ENCODE measurements at places on chromosomes 12 and 14. TPM values are rescaled to one million over a fixed set of nuclear protein-coding genes. Genes with fewer than 3 reads are reported as not detected.
A peak's percentile ranks its signal among the peaks of the same experiment; 100 is the strongest.

DNA sequence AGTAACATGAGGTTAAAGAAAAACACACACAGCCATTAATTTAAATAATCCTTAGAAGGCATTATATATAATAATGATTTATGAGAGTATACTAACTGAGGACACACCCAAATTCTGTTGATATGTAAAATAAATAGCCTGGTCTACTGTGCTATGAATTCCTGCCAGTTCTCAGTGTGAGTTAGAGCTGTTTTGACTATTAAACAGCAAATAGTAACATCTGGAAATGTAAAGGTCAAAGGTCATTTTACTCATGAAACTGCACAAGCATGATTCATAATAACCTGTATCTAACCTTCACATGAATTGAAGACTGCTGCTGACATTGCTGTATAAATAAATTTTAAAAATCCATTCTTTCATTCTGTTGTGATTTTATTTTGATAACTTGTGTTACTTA, 966.7 kb downstream of the SLC6A15 start:
- no peaks in the 10 kb centered on the region for H3K36me3 ChIP-seq
- DNase-seq: no peak
- no peak overlapping the region for H3K27ac ChIP-seq
- H3K27me3 ChIP-seq: no peaks in the 10 kb centered on the region
- H3K4me3 ChIP-seq: no peak overlapping the region

GRCh38 chr14:72845683-72846082, 48.2 kb downstream of the DPF3 start:
- no peak overlapping the region for H3K27ac ChIP-seq
- no peak overlapping the region for H3K4me3 ChIP-seq
- H3K4me1 ChIP-seq: no peaks in the 10 kb centered on the region
- H3K27me3 ChIP-seq: no peaks in the 10 kb centered on the region
- no peaks in the 10 kb centered on the region for H3K36me3 ChIP-seq
- DNase-seq: no peak

- no peak for DNase-seq
- H3K27ac ChIP-seq: no peak overlapping the region
- H3K4me3 ChIP-seq: no peak overlapping the region
- H3K4me1 ChIP-seq: no peaks in the 10 kb centered on the region
- H3K27me3 ChIP-seq: no peaks in the 10 kb centered on the region
Measured at GRCh38 chr12:71828813-71829212, 10.7 kb upstream of the TBC1D15 start.

- no peak overlapping the region for H3K4me3 ChIP-seq
- no peak for DNase-seq
- H3K27me3 ChIP-seq: no peaks in the 10 kb centered on the region
- no peaks in the 10 kb centered on the region for H3K36me3 ChIP-seq
- H3K27ac ChIP-seq: no peak overlapping the region
- no peaks in the 10 kb centered on the region for H3K4me1 ChIP-seq
Measured at GRCh38 chr12:41604830-41605229, 416.7 kb downstream of the PDZRN4 start.

GRCh38 chr12:79444089-79444488, 246.7 kb downstream of the PAWR start:
- no peaks in the 10 kb centered on the region for H3K36me3 ChIP-seq
- peak overlapping the region; percentile 87 for H3K27ac ChIP-seq
- H3K27me3 ChIP-seq: no peaks in the 10 kb centered on the region

- no peaks in the 10 kb centered on the region for H3K36me3 ChIP-seq
- no peak overlapping the region for H3K4me3 ChIP-seq
- no peaks in the 10 kb centered on the region for H3K27me3 ChIP-seq
- DNase-seq: no peak
- no peak overlapping the region for H3K27ac ChIP-seq
Measured at GRCh38 chr14:97074856-97075255, 277.7 kb downstream of the VRK1 start.

The APOF gene
- not detected for total RNA-seq

DNA sequence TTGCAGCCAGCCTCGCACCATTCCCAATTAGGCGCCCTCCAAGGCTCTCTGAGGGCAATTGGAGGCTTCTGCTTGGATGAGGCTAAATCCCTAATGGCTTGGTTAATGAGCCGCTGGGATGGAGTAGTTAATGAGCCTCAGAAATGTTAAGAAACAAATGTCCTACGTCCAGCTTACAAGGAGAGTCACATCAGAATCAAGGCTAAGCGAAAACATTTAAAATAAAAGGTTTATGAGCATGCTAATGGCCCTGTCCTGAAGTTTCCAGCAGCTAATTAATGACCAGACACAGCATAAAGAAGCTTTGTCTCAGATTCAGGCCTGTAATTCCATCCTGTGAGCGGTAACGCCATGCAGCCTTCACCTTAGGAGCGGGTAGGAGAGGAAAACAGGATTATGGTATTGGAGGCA, 200.7 kb upstream of the BCL2L14 start:
- H3K27me3 ChIP-seq: no peaks in the 10 kb centered on the region
- H3K27ac ChIP-seq: no peak overlapping the region
- no peak for DNase-seq
- H3K4me3 ChIP-seq: no peak overlapping the region
- no peaks in the 10 kb centered on the region for H3K36me3 ChIP-seq

The GAS2L3 gene
- 2.5 TPM for total RNA-seq

- no peak overlapping the region for H3K4me3 ChIP-seq
- H3K4me1 ChIP-seq: no peaks in the 10 kb centered on the region
- H3K36me3 ChIP-seq: no peaks in the 10 kb centered on the region
- no peak overlapping the region for H3K27ac ChIP-seq
Measured at GRCh38 chr12:16269946-16270345, 7.5 kb downstream of the SLC15A5 start.

The TXNDC16 gene
- 22.3 TPM for total RNA-seq
